H4 (cell line): ENCODE measurements at places on chromosomes 6 and 20. TPM values are rescaled to one million over a fixed set of nuclear protein-coding genes. Genes with fewer than 3 reads are reported as not detected.
A peak's percentile ranks its signal among the peaks of the same experiment; 100 is the strongest.

DNA sequence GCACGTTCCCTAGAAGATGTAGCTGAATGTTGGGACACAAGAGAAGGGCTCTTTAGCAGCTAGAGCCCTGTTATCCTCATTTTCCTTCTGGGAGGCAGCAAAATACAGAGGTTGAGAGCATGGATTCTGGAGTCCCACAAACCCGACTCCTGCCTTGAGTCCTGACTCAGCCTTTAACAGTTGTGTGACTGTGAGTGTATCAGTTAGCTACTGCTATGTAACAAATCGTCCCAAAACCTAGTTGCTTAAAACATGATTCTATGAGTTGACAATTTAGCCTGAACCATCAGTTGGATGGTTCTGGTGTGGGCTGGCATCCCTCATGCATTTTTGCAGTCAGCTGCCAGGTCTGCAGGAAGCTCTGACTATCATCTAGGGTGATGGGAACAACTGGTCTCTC lies 54.6 kb downstream of the RBM38 start:
- DNase-seq, result no peak

Gene PTK6
- not detected in 2 replicates for total RNA-seq

DNA sequence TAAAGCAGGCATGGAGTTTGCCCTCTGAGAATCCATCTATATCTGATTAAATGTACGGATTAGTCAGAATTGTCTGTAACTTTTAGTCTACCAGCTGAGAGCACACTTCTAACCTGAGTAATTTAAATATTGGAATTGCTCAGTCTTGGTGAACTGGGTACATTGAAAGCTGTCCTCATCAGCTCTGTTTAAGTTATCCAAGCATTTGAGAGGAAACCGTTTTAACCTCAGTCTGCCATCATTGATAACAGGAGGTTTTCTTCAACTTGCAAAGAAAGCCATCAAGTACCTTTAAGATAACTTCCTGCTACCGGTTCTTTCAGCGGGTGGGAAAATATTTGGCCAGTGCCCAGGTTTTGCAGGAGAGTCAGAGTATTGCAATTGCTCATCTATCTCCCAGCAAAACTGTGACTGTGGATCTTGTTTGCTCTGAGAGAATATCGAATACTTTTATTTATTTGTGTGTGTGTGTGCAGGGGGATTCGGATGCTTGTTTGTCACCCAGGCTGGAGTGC lies 31.1 kb upstream of the F13A1 start:
- no peak for DNase-seq

Gene PRRC2A
- total RNA-seq, result 26.2 and 36.1 TPM in 2 replicates

DNA sequence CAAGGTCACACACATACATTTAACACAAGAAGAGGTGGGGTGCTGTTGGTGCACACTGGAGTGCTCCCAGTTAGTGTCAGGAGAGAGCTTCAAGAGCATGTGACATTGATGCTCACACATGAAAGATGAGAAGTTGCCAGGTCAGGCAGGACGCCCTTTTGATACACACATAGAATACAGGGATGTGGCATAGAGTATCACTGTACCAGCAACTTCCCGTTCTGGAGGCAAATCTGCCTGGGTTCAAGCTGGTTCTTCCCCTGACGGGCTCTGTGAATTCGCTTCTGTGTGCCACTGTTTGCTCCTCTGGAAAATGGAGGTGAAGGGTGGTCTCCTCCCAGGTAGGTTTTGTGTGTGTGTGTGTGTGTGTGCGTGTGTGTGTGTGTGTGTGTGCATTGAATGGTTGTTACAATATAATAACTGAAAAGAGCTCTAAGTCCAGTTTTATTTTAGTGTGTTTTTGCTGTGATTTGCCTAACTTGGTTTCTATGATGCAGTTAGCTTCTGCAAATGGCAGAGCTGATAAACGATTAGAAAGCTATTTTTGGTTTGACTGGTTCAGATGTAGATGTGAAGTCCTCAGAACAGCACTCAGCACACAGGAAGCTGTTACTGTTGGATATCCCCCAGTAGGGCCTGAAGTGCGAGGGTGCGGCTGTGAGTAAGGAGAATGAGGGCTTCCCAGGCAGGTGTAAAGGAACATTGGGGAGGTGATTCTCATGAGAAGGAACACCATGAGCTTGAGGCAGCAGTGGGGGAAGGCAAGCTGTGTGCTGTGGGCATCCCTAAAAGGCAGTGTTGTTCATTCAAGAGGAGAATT lies 53.4 kb downstream of the HIVEP1 start:
- no peak for DNase-seq

- no peak for DNase-seq
These were observed 15.6 kb downstream of the PDSS2 start for GRCh38 chr6:107443608-107444267.

DNA sequence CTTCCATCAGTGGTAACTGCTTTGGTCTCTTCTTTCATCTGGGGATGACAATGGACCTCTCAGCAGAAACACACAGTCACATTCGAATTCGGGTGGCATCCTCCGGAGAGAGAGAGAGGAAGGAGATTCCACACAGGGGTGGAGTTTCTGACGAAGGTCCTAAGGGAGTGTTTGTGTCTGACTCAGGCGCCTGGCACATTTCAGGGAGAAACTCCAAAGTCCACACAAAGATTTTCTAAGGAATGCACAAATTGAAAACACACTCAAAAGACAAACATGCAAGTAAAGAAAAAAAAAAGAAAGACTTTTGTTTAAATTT lies 6.1 kb downstream of the EDN1 start:
- peak; percentile 36 for DNase-seq

Gene RALY
- 77.6 and 92.6 TPM in 2 replicates for total RNA-seq

DNA sequence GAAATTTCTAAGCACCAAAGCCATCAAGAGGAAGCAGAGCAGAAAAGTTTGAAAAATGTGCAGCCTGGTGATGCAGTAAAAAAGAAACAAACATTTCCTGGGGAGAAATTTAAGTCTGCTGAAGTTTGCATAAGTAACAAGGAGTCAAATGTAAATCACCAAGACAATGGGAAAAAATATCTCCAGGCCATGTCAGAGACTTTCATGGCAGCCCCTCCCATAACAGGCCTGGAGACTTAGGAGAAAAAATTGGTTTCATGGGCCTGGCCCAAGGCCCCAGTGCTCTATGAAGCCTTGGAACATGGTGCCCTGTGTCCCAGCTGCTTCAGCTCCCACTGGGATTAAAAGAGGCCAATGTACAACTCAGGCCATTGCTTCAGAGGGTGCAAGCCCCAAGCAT lies 30.1 kb upstream of the EPM2A start:
- no peak for DNase-seq

Gene EEF1A2
- 181 and 233 TPM in 2 replicates for total RNA-seq

- DNase-seq, result no peak
These were observed 23.2 kb downstream of the TNXB start for GRCh38 chr6:32085759-32086459.

GRCh38 chr6:64128301-64129024 lies 492.9 kb downstream of the PHF3 start:
- no peak for DNase-seq

Gene SENP6
- 42.7 and 63.4 TPM in 2 replicates for total RNA-seq

DNA sequence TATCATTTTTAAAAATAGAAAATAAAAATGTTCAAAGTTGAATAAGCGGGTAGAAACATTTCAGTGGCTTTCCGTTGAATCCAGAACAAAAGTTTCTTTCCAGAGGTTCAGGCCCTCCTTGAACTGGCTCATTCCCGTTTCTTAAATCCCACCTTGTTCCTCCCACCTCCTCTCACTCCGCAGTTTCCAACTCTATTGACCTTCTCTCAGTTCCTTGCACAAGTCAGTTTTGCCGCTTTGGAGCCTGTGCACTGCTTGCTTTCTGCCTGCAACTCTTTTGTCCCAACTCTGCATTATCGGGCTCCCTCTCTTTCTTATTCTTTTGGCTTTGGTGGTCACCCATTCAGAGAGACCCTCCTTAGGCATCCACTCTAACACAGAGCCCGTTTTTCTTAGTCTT lies 99.9 kb upstream of the EDN1 start:
- no peak for DNase-seq

Gene NKAPL
- not detected in 2 replicates for total RNA-seq

DNA sequence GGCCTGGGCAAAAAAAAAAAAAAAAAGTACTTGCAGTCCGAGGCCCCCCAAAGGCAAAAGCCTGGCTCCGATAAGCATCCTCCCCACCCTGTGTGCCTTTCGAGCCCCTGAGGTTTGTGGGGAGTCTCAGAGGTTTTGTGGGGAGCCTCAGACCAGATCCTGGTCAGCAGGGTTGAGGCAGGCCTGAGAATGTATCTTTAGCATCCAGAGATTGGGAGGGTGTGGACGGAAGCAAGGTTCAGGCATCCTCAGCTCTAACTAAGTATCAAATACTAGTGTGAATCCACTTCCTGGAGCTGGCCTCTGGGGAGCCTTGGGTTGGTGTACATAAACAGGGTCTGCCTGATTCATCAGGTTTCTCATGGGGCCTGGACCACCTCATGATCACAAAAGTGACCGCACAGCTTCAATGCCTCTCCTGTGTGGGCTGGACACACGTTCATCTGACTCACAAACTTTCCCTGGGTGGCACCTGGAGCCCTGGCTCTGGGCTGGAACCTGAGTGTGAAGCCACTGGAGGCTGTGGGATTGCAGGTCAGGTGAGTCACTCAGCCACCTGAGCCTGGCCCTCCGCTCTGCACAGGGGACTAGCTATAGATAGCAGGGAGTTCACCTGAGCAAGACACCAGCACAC lies 24.4 kb downstream of the PCMTD2 start:
- DNase-seq, result no peak

DNA sequence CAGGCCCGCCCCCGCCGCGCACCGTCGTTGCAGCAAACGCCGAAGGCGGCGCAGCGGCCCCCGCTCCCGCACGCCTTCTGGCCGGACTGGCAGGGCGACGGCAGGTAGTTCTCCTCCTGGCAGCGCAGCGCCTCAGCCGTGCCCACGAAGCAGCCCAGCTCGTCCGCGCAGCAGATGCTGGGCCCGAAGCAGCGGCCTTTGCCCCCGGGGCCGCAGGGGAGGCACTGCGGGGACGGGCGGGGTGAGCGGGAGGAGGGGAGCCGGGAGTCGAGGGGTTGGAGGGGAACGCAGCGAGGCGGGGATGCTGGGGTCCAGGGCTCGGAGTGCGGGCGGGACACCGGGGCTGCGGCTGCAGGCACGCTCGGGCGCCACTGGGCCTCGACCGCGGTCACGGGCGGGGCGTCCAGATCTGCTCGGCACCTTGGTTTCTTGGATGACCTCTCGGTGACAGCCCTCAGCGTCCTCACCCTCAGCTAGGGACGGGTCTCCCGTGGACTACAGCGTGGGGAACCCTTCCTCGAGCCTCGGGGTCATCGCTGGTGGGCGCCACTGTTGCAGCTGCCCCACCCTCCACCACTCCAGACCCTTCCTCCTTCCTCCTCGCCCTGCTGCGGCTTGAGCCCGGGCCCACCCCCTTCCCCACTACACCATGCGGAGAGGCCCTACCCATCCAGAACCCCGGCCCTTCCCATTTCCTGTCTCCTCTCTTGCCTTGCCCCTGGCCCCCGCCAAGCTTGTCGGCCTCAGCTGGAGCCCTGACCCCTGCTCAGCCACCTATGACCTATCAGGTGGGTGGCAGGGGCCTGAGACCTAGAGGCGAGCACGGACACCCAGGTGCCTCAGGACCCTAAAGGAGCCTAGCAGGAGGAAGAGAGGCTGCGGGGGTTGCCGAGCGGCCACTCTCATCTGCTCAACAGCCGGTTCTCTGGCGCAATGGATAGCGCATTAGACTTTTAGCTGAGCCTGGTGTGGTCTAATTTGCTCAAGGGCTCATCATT lies 1.3 kb downstream of the AVP start:
- DNase-seq, result no peak

GRCh38 chr6:69594405-69594804 lies 202.4 kb downstream of the LMBRD1 start:
- DNase-seq, result no peak
